MV-4-11 (cell line): ENCODE measurements at places on chromosomes 12 and 14.

DNA sequence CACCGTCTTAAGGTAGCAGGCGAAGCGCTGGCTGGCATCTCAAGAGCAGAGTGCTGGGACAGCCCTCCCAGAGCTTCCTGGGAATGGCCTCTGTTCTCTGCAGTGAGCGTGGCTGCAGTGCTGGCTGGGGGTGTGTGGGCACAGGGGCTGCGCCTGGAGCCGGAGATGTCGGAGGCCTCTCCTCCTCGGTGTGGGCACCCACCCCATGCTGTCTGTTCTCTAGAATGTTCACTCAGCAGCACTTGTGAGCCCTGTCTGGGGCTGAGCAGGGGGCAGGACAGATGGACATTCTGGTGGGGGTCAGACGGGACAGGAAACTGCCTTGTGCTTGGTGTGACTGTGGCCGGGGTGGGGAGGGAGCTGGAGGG lies 15.9 kb downstream of the FBRSL1 start:
- DNase-seq: no peak

DNA sequence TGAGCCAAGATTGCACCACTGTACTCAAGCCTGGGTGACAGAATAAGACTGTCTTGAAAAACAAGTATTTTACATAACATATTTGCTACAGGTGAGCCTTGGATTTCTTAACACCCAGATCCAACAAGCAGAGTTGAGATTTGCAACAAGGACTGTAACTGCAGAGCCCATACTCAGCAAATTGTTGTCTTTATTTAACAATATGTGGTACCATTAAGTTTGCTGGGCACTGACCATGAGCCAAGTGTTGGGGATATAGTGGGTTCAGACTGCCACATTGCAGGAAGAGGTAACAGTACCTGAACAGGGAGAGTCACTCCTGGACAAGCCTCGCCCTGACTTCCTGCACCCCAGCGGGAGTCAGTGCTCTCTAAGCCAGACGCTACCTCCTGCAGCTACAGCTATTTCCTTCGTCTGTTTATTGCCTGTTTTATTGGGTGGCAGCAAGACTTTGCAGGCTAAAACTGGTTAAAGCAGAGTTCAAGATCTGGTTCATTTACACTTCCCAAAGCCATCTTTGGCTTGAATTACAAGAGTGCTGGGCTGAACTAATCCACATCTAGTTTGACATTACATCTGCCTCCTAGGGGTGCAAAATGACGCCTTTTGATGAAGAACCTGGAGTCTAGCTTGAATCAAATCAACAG lies 12.5 kb downstream of the AHSA1 start:
- no peak for DNase-seq

DNA sequence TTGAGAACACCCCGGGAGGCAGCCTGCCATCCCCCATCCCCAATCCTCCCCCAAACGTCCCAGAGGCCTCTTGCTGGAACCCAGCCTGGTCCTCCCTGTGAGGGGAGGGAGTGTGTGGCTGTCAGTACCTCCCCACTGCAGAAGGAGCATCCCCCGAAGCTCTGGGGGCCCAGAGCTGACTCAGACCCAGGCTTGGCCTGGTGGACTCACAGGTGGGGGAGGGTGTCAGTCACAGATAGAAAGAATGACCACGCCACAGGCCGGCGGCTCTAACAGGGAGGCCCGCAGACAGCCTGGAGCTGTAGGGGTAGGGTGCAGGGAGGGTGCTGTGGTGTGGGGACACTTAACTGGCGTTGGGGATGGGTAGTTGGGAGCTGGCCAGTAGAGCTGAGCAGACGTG lies 5.3 kb downstream of the HHIPL1 start:
- no peak for DNase-seq

GRCh38 chr12:21819236-21819635 lies 44.7 kb upstream of the KCNJ8 start:
- no peak for DNase-seq

DNA sequence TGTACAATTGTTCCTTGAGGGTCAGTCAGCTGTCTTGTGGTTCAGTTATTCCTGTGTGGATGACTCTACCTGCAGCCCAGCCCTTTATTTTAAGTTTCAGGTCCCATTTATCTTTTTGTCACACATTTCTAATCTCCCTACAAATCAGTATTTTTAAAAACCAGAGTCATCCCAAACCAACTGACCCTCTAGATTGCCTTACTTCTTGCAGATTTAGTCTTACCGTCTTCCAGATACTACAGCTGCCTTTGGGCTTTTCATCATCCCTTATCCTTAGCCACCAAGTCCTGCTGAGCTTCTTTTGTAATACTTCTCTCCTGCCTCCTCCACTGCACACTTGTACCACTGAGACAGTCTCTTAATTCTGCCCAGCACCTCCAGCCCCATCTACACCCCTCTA lies 54.9 kb downstream of the PRKCH start:
- DNase-seq: no peak

GRCh38 chr12:131379738-131380137 lies 331.2 kb upstream of the SFSWAP start:
- DNase-seq: no peak

- peak; percentile 78 for DNase-seq
Observed at GRCh38 chr12:88433997-88434703, 146.1 kb downstream of the KITLG start.

DNA sequence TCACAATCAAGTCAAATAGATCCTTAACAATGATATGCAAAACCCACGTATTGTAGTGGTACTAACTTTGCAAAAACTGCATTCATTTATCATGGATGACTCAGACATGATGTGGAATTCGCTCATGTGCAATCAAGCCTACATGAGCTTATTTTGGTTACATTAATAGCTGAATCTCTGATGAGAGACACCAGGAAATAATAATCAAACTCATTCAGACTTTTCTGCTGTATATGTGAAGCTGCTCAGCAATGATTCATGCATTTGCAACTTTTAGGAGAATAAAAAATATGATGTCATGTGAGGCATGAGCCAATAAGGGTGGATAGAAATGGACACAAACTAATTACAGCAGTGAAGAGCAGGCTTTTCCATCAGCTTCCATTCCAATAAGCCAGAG lies 1075.8 kb upstream of the TMEM132C start:
- no peak for DNase-seq

- DNase-seq: no peak
Observed at GRCh38 chr12:40730281-40730680, 38.0 kb downstream of the CNTN1 start.

DNA sequence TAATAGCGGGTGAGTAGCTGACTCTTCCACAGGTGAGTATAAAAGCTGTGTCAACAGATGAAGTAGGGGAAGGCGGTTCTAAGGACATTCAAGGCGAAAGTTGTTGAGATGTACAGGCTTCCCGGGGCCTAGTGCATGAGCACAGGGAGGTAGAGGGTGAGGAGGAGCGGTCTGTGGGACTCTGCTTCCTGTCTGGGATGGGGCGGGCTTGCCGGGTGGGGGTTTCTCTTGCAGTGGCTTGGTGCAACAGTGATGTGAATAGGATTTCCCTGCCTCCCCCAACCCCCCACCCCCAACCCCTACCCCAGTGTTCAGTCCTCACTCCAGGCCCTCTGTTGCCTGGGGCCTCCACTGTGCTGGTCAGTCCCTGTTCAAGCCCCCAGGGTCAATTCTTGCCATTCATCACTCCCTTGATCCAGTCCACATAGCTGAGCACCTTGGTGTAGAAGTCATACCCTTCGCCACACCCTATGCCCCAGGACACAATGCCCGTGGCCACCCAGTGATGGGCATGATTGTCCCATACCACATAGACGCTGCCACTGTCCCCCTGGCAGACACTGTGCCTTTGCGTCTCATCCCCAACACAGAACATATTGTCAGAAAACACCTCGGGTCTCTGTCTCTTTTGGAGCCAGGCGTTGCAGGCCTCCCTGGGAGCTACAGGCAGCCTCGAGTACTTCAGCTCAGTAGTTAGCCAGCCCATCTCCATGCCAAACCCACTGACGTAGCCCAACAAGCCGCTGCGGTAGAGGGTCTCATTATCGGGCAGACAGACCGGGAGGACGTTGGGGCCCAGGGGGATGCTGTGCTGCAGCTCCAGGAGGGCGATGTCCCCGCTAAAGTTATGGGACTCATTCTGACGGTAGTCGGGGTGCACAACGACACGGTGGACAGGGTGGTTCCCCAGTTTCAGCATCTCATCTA lies 4.0 kb upstream of the C1R start:
- no peak for DNase-seq

DNA sequence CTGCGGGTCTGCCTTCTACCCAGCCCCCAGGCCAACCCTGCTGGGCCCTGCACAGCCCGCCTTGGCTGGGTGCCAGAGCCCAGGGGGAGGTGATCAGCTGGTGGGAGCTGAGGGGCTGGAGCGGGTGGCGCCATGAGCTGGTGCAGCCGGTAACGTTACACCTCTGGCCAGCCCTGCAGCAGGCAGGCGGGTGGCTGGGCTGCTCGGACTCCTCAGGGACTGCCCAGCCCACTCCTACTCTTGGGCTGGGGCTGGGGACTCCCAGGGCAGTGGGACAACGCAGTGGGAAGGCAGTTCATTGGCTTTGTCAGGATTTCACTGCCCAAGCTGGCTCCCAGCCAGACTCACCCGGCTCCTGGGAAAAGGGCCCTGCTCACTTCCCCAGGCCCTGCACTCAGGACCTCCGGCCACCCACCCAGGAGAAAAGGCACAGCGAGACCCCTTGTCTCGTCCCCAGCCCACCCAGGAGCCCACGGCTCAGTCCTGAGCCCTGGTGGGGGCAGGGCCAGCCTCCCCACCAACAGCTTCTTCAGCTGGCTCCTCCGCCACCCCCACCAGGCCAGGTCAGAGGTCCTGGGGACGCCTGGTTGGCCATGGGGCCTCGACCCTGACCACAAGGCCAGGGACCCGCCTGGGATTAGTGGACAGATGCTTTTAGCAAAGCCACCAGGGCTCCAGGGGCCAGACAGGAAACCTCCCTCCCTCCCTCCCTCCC lies 1.0 kb downstream of the PGF start:
- no peak for DNase-seq
